ENCODE measurements at places on chromosomes 7 and 10.

DNA sequence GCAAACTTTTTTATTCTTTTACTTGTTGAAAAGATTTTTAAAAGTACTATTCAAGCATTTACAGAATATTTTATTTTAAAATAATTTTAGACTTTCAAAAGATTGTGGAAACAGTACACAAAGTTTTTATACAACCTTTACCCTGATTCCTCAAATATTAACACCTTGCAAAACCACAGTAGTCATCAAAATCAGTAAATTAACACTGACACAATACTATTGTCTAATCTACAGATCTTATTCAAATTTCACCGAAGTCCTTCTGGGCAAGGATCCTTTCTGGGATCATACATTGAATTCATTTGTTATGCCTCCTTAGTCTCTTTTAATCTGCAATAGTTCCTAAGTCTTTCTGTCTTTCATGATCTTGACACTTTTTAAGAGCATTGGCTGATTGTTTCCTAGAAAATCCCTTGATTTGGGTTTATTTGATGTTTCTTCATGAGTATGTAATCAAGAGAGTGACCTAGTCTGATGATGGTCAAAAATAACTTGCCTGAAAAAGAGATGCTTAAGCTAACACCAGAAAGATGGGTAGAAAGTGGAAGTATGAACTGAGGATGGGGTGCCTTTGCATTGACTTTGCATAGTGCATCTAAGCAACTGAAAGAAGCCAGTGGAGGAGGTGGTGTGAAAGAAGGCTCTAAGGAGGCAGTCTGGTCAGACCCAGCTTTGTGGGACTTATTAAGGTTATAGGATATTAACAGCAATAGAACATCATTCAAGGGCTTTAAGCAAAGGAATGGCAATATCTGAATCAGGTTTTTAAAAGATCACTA lies 9.7 kb downstream of the STAMBPL1 start:
- no peak for DNase-seq

GRCh38 chr7:54904986-54905385 lies 113.8 kb upstream of the EGFR start:
- no peak for DNase-seq

- DNase-seq = no peak
These were observed 167.0 kb upstream of the CDK1 start for GRCh38 chr10:60611291-60611747.

- DNase-seq = no peak
These were observed 729.1 kb upstream of the NRP1 start for GRCh38 chr10:34063592-34063991.

- DNase-seq = no peak
These were observed 1.4 kb upstream of the TWIST1 start for GRCh38 chr7:19118636-19119371.

GRCh38 chr10:34834274-34834673 lies 19.2 kb upstream of the PARD3 start:
- DNase-seq = no peak
